Activated CD4-positive, alpha-beta T cell treated with anti-CD3 and anti-CD28 coated beads, Interleukin-2, amount 10 ng/mL, durations not matched to agents 24 days and 14 days (primary cell): ENCODE measurements at places on chromosomes 2 and 18. TPM values are rescaled to one million over a fixed set of nuclear protein-coding genes. Genes with fewer than 3 reads are reported as not detected.

DNA sequence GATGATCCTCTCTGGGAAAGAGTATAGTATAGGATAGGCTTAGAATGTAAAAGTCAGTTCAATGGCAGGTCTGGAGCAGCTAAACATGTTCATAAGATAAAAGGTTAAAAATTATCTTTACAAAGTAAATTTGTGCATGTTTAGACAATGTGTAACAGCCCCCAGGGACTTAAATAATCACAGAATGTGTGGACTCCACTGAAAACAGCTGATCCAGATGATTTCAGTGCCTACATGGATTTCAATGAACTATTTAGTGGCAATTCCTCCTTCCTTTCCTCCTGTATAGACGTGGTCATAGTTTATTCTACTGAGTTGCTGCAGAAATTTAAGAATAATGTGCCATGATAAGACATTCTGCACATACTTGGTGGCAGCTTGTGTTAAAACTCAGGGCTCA, 42.9 kb downstream of the ARHGEF33 start:
- DNase-seq = no peak
- H3K4me1 ChIP-seq = no peaks in the 10 kb centered on the region
- no peak overlapping the region for H3K27ac ChIP-seq
- no peak overlapping the region for H3K4me3 ChIP-seq
- peaks cover 5% of the 10 kb centered on the region for H3K27me3 ChIP-seq
- no peaks in the 10 kb centered on the region for H3K36me3 ChIP-seq

DNA sequence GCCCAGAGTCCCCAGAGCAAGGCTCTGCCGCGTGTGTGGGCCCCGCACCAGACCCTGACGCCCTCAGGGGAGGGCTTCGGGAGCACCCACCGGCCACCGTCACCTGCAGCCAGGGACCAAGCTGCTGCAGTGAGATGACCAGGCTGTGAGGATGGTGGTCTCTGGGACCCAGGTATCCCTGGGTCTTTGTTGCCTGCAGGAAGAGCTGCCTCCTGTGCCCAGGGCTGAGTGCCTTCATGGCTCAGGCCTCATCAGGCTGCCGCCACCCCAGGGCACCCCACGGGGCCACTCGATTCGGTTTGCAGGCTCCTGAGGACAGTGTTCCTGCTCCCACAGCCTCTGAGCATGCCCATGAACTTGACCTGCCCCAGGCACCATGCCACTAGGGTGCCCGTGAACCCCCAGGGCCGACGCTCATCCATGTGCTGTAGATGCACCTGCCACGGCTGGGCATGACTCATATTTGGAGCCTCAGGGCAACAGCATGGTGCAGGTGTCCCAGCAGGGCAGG, 109.8 kb downstream of the FAM210A start:
- peaks cover 9% of the 10 kb centered on the region for H3K36me3 ChIP-seq
- no peaks in the 10 kb centered on the region for H3K27me3 ChIP-seq
- H3K4me1 ChIP-seq = peaks cover 64% of the 10 kb centered on the region
- peak overlapping the region; percentile 97 for H3K27ac ChIP-seq

GRCh38 chr2:235183786-235184185, 232.0 kb downstream of the SH3BP4 start:
- H3K27ac ChIP-seq = no peak overlapping the region
- no peak for DNase-seq
- H3K4me1 ChIP-seq = no peaks in the 10 kb centered on the region

Gene TUBA4B
- total RNA-seq = not detected in 2 replicates
